Stimulated activated CD4-positive, alpha-beta T cell treated with anti-CD3 and anti-CD28 coated beads, Interleukin-15, amount 100 ng/mL, for 48 hours (primary cell): ENCODE measurements at places on chromosomes 1 and 21.

GRCh38 chr1:163561580-163562295 is 240.0 kb downstream of the NUF2 start:
- no peak for DNase-seq

GRCh38 chr1:207077470-207078377 is 10.9 kb upstream of the C4BPB start:
- DNase-seq, result peak; percentile 25

- no peak for DNase-seq
Observed at GRCh38 chr1:204384636-204385352, 25.1 kb upstream of the PLEKHA6 start.

- DNase-seq, result no peak
Observed at GRCh38 chr1:115958866-115959265, 17.4 kb upstream of the SLC22A15 start.

GRCh38 chr1:192100686-192101468 is 57.4 kb upstream of the RGS18 start:
- DNase-seq, result no peak

GRCh38 chr1:24391882-24392603 is 21.5 kb downstream of the STPG1 start:
- DNase-seq, result peak; percentile 63

DNA sequence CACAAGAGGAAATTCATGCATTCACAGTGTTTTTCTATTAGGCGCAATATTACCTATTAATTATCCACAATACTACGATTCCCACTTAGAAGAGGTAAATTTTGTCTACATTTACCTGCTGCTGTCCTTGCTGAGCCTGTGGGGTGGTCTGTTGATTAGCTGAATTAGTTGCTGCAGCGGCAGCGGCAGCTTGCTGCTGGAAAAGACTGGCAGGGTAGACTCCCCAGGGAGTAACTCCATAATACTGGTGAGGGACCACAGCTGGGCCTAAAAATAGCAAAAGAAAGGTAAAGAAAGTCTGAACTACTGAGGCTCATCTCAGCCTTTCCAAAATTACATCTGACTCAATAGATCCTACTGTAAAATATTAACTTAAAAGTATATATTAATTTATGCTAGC is 66.0 kb upstream of the SDC3 start:
- DNase-seq, result no peak

DNA sequence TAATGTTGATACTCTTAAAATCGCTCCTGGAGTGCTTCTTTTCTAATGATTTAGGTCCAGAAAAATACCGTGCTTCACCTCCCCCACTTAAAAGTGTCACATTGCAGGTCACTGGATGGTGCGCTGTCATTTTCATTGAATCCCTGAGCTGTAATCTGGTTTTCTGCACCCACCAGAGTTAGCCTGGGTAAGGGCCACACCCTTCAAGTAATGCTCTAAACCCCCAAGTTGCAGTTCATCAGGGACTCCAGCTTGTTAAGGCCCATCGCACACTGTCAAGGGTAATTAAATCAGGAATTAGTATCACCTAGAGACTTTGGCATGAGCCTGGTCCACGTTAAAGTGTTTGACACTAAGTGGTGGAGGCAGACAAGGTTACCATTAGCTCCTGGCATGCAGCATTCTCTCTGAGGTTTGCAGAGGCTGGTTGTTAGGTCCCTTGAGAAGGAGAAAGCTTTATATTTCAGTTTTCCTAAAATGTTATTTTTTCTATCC is 34.0 kb downstream of the ASTN1 start:
- no peak for DNase-seq

DNA sequence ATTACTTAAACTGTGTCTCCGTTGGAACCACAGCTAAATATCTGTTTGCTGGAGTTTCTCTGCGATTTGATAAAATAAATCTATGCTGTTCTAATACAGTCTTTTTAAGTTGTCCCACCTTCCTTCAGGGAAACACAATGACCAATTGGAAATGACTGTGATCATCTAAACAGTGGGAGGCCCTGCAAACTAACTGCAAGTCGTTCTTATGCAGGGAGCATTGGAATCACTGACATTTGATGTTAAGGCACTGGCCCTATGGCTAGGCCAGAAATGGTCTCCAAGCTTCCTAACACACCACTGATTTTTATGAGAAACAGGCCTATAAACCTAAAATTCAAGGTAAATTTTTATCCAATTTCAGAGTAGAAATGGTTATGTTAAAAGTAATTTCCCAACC is 645.2 kb downstream of the LMO4 start:
- no peak for DNase-seq

- no peak for DNase-seq
Observed at GRCh38 chr1:245361065-245361464, 206.3 kb downstream of the KIF26B start.

GRCh38 chr21:46636550-46637285 is 1.2 kb downstream of the PRMT2 start:
- DNase-seq, result no peak

DNA sequence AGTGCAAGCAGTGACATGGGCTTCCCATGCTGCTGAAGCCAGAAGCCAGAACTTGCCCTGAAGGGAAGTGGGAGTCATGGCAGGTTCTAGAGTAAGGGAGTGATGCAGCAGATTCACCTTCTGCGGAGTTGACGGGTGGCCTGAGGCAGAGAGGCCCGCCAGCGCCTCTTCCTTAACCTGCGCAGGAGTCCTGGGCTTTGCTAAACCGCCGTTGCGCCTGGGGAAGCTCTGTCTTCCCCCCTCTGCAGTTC is 67.3 kb downstream of the OBSCN start:
- no peak for DNase-seq

DNA sequence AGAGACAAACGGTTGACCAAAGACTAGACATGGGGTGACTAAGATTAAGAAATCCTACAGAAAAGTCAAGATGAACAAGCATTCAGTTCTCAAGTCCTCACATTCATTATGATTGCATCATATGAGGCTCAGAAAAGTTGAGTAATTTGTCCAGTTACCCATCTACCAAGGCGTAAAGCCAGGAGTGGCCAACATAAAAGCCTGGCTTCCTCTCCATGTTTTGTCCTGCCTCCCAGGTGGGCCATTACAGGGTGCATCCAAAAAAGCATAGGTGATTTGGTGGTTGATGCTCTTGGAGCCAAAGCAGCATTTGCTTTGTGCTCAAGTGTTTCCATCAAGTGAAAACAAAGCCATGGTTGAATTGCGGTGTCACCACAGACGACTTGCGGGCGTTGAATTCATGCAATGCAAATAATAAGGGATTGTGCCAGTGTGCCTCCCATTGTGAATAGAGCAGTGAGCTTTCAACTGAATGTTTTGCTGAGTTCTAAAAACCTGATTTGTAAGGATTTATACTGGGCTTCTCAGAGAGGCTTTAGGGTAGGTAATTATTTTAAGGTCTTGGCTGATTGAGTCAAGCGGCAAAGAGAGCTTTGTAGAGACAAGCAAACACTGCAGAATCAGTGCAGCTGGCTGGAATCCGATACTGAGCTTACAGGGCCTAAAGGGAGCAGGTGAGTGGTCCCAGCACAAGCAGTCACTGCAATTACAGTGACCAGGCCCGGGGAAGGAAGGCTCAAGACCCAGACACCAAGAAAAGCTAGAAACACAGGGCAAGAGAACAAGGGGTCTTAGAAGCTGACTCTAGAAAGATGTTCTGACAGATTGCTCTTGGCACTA is 54.1 kb downstream of the KCNJ15 start:
- DNase-seq, result no peak

DNA sequence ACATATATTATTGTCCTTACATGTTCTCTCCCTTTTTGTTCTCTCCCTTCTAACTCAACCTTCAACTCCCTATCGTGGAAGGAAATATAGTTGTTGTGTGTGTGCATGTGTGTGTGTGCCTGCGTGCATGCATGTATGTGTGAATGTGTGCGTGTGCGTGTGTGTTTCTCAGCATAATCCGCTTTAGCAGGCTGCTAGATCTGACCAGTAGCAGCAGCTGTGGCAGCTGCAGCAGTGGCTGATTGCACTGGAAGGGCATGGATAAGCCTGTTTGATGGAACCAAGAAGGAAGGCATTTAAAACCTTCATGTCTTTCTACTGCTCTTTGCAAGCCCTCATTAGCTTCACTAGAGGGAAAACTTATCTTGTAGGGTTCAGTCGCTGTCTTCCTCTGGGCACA is 65.6 kb upstream of the IRF2BP2 start:
- DNase-seq, result no peak

DNA sequence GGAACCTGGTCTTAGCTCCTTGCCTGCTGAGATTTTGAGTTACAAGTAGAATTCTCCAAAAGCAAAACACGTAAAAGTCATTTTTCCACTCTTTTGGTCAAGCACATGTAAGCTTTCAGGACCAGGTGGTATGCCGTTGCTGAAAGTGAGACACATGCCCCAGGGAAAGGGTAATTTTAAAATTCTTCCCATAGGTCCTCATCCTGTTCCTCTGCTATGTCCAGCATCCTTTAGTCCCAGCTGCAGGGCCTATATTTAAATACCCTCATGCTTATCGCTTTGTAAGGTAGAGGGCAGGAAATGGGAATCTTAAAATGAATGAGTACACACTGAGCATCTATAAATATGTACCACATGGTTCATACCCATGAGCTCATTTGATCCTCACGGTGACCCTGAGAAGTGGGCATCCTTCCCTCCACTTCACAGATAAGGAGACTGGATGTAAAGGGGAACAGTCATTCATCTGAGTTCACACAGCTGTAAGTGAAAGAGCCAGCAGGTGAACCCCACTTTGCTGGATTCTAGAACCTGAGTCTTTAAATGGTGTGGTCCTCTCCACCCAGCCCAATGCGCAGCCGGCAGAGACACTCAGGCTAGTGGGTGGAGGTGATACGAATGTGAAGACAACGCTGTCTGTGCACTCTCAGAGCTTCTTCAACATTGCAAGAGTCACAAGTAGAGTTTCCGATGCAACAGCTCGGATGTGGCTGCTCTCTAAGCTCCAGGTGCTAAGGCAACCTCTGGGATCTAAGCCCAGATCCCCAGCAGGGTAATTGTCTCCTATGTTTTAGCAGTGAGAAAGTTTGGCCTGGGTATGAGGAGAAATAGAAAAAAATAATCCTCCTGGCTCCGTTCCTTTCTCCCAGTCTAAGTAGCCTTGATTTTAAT is 163.5 kb downstream of the PLXNA2 start:
- no peak for DNase-seq

DNA sequence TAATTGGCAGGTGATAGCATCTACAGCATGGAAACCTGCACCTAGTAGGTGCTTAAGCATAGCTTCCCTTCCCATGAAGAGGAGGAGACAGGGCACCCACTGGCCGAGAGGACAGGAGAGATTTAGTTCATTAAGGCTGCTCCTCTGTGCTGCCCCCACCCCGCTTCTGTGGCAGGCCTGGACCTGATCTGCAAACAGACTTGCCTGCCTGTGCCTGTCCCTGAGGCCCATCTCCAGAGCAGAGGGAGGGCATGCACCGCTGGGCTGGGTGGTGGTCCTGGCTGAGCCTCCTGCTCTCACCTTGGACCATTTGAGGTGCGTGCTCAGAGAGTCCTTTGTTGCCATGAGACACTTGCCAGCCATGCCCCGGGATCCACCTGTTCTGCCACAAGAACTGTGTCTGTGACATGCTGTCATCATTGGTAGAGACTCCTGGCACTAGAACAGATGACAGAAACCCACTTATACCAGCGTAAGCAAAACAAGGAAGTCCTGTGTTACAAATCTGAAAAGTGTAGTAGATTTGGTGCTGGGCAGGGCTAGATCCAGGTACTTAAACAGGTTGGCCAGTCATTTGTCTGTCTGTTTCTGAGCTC is 55.6 kb downstream of the PTPRF start:
- DNase-seq, result no peak

DNA sequence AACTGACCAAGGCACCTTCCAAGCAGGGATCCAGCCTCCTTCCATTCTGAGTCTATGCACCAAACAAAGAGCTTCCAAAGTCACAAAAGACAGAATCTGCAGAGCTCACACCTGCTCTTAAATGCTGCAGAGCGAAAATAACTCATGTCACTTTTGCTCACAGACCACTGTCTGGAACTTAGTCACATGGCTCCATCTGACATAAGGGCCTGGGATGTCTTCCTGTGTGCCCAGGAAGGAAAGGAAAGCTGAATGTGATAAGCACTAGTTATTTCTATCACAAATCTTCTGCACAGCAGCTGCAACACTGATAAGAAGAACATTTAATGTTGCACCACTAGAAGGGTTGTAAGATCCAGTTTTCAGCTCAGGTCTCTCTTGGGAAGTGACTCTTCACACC is 39.5 kb upstream of the SGIP1 start:
- DNase-seq, result no peak

GRCh38 chr1:203473781-203474305 is 1.8 kb upstream of the PRELP start:
- no peak for DNase-seq

DNA sequence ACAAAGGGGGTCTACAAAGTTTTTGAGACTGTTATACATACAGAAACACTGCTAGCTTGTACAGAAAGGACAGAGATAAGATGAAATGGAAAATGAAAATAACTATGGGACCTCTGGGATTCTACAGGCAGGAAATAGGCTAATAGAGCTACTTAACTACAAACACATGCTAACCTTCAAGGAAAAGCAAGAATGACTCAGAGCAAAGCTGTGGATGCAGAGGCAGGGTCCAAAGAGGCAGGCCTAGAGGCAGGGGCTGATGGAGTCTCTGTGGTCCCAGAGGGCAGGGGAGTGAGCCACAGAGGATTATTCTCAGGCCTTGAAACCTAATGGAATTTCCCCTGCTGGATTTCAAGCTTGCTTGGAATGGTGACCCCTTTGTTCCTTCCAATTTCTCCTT is 18.7 kb upstream of the GOLT1A start:
- DNase-seq, result no peak

- DNase-seq, result no peak
Observed at GRCh38 chr21:38472412-38473108, 25.7 kb downstream of the ERG start.

GRCh38 chr1:32939655-32940371 is 24.8 kb downstream of the RNF19B start:
- no peak for DNase-seq

- no peak for DNase-seq
Observed at GRCh38 chr1:112950426-112950825, 5.6 kb downstream of the SLC16A1 start.

GRCh38 chr21:31265366-31266013 is 78.6 kb downstream of the TIAM1 start:
- no peak for DNase-seq

DNA sequence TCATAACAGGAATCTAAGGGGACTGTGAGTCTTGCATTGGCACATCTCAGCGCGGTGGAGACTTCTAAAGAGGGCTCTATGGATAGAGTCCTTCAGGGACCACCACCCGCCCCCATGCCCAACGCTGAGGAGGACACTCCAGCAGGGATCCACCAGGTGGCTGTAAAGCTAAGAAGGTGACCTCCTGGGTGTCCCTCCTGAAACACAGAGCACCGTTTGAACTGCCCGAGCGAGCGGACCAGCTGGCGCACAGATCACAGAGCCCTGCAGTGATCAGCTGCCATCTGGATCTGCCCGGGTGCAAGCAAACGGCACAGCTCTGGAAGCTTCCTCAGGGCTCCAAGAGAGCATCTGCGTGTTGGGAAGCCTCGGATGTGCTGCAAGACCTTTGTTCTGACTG is 51.3 kb upstream of the LYST start:
- no peak for DNase-seq

DNA sequence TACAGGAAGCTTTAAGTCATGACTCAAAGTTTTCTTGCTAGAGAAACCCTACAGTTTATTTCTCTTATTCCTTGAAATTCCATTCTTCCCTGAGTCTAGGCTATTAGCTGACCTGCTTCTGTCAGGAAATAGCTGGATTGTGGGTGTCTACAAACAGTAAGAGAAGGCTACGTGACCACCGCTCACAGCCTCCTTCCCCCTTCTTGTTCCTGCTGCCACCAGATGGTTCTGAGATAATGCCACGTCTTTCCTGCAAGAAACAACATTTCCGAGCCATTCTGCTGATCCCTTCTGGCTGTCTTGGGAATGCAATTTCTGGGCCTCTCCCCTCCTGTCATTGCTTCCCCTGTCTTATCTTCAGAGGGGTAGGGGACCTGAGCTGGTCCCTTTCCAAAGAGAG is 128.9 kb upstream of the SGIP1 start:
- no peak for DNase-seq
